ENCODE measurements at places on chromosomes 1 and 21. TPM values are rescaled to one million over a fixed set of nuclear protein-coding genes. Genes with fewer than 3 reads are reported as not detected.

FUBP1 gene
- total RNA-seq = 345 TPM

GRCh38 chr1:23562137-23562876, 3.0 kb upstream of the ID3 start:
- DNase-seq = peak; percentile 80

DNA sequence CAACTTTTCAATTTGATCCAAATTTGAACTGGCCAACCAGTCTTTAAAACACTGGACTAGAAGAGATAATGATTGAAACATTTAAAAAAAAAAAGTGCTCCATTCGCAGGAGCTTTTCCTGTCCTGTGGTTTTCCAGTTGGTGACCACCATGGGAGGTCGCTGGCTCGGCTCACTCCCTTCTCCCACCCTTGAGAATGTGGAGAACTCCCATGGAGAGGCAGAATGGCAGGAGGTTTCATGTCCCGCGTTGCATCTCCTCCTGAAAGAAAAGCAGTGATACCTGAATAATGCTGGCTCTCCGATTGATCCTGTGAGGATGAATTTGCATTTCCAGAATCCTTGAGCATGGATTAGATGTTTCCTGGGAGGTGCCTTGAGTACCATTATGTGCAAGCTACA, 16.5 kb upstream of the MPZL1 start:
- DNase-seq = no peak

KIF2C gene
- total RNA-seq = 2.9 TPM

DNA sequence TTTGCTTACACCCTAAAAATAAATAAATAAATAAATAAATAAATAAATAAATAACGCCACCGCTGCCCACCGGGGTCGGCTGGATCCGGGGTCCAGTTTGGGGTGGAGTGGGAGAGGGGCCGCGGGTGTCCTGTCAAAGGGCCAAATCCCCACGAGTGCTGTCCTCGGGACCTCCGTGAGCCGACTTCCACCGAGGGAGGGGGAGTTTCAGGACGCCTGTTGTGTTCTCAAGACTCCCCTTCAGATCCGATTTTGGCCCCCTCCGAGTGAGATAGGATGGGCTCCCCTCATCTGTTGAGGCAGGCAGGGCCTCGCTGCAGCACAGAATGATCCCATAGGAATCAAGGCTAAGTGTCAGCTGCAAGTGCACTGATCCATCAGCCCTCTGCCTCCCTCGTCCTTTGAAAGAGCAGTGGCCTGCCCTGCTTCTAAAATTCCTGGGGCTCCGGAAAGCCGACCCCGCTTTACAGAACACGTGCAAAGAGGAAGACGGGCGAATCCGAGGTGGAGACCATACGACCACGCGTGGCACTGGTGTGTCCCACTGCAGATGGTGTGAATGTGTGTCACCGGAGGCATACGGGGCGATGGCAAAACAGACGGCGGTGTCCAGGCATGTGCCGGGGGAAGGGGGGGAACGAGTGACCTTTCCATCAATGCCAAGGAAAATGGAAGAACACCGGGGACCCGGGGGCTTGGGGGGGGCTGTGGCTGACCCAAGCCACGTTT, 3880.5 kb downstream of the SRGAP2C start:
- no peak for DNase-seq

Data from frontal cortex (tissue), 4 donors.